GM19239 (cell line): ENCODE measurements at places on chromosomes 12 and 14.

- DNase-seq, result no peak
Observed at GRCh38 chr14:73742520-73743238, 28.5 kb upstream of the PNMA1 start.

- DNase-seq, result no peak
Observed at GRCh38 chr12:59151243-59151642, 230.9 kb upstream of the LRIG3 start.

DNA sequence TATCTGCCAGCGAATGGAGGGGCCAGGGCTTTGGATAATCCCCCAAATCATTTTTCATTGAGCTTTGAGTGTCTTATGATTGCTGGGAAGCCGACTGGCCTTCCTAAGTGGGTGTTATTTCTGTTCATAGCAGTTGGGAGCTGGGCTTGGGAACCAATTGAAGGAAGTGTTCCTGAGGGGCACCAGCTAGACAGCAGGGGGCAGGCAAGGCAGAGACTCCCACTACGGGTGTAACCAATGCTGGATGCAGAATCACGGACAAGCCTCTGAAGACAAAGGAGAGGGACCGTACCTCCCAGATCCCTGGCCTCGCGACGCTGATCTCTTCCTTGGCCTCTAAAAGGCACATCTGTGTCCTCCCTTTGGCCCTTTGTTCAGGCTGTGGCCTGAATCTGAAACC is 149.0 kb upstream of the PRMT8 start:
- DNase-seq, result no peak

- no peak for DNase-seq
Observed at GRCh38 chr12:117571321-117571720, 209.9 kb upstream of the NOS1 start.

DNA sequence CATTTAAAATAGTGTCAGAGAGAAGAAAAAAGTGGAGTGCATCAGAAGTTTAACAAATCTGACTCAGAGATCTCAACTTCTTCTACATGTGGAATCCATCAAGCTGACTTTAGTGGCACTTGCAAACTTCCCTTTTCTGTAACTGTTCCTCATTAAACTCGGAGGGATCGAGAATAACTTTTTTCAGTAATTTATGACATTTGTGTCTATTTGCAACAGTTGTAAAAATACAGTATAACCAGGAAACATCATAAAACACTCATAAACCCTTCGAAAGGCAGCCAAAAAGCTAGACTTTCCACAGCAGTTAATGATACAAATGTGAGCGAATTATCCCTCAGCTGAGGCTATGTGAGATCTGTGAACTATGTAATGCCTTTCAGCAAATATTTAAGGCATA is 1936.8 kb upstream of the SEL1L start:
- DNase-seq, result no peak

DNA sequence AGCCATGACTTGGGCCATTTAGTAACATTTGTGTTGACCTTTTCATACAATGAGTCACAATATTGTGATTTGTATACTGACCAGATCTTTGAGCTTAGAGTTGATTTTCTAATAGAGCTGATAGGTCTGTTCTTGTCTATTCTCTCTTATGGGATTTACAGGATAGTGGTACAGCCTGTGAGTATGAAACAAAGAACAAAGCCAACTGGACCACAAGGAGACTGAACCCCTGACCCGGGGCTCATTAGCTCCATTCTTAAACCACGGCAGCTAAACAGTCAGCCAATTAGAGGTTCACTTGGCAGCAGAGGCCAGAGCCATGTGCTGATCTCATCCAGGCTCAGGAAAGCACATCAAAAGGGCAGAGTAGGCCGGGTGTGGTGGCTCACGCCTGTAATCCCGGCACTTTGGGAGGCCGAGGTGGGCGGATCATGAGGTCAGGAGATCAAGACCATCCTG is 59.1 kb upstream of the GNPNAT1 start:
- DNase-seq, result no peak

DNA sequence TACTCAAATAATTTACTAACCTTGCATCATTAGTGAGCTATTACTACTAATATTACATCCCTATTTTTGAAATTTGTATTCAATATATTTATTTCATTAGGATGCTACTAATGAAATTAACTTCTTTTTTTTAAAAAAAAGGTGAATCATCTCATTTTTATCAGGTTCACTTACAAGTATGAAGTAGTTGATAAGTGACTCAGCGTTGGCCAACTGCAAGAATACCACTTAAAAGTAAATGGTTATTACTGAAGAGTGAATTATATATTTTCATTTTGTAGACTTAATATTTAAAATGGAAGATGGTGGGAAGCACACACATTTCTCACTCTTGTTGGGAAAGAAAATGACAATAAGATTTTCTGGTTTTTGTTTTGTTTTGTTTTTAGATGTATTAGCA is 19.6 kb downstream of the OR4N2 start:
- DNase-seq, result no peak

GRCh38 chr12:58458102-58458501 is 462.2 kb downstream of the LRIG3 start:
- no peak for DNase-seq

DNA sequence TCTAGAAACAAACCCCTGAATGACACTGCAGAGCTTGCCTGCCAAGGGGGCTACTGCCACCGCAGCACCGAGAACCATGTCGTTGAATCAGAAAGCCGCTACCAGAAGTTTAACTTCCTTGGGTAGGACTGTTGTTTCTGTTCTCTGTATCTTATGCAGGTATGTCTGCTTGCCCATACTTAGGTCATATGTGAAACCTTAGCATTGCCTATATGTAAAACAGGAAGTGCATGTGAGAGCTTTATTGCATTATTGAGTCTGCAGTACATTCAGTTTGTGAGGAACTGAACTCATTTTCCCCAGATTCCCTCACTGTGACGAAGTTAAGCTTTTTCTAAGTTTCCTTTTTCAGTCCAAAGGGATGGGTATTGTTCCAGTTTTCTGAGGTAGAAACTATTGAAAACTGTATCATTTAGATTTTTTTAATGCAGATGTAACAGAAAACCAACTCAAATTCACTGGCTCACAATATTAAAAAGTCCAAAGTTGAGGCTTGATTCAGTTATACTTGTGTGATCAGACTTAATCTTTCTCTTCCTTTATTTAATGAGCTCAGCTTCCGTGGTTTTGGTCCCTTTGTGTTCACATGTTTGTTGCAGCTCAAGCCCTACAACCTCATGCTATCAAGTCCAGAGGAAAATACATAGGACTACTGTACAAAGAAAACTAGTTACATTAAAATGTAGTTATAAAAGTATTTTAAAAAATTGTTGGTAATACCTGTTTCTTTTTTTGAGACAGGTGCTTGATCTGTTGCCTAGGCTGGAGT is 6.9 kb downstream of the FBXO34 start:
- peak; percentile 29 for DNase-seq

DNA sequence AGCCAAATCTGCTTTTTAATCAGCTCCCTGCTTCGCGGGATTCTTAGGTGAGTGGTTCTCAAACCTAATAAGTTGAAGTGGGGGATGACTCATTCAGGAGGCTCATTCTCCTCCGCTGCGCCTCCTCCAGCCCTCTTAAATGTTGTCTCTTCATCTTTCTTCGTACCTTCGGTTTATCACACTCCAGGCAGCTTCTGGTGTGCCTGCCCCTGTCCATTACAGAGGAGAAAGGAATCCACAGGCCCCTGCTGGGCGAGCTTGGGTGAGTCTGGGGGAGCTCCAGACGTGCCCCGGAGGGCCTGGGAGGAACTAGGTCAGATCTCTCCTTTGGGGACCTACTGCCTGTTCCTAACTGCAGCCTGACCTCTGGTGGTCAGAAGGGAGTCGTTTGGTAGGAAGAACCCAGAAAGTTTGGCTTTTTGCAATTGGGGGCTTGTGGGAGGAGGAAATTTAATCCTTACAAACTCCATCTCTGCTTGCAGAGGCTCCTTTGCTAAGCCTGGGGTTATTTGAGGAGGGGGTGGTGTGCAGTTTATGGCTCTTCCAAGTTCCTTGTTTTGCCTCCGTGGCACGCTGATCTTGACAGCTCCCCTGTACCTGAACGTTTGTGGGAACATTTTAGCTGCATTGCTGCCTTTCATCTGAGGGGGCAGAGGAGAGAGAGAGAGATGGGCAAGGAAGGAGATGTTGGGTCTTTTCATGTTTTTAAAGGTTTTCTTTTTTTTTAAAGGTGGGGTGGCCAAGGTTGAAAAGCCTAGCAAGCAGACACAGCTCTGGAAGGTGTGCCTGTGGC is 84.1 kb upstream of the GNG2 start:
- peak; percentile 50 for DNase-seq

GRCh38 chr12:14950982-14951746 is 10.2 kb downstream of the ARHGDIB start:
- DNase-seq, result no peak

GRCh38 chr12:128783129-128783574 is 40.6 kb downstream of the SLC15A4 start:
- no peak for DNase-seq

DNA sequence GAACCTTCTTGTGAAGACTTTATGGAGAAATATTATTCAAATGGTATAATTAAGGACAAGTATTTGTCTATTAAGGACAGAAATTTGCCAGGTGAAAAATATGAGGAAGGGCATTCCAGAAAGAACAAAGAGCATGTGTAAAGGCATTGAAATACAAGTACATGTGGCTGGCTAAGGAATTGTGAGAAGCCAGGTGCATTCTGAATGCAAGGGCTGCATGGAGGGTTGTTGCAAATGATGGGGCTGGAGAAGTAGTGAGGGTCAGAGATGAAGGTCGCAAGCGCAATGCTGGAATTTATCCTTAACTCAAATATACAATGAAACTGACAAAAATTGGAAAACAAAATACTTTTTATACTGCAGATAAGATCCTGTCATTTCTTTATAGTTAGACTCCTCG is 437.7 kb downstream of the ADAMTS20 start:
- DNase-seq, result no peak

- no peak for DNase-seq
Observed at GRCh38 chr12:106113042-106113441, 25.7 kb downstream of the NUAK1 start.

GRCh38 chr12:31804185-31804504 is 75.3 kb upstream of the AMN1 start:
- DNase-seq, result no peak

- DNase-seq, result no peak
Observed at GRCh38 chr14:101251812-101252442, 309.4 kb upstream of the DIO3 start.

GRCh38 chr12:89999699-90000505 is 291.3 kb upstream of the ATP2B1 start:
- DNase-seq, result no peak

GRCh38 chr12:15274561-15274967 is 47.7 kb upstream of the PTPRO start:
- DNase-seq, result no peak

- no peak for DNase-seq
Observed at GRCh38 chr12:67759829-67760228, 111.3 kb downstream of the DYRK2 start.

DNA sequence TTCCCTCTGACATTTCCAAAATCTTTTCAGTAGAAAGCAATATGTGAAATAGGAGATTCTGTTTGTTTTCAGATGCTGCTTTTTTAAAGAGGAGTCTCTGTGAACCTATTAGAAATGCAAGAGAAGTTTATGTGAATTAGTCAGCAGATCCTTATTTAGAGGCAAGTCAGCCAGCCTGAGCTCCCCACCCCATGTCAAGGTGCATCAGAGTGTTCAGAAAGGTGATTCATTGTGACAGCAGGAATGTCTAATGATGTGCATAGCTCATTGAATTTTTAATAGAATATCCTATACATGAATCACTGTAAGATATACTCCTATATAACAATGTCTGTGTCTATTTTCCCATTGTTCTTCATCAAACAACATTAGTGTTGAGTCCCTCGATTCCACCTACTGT is 1222.4 kb upstream of the USP15 start:
- no peak for DNase-seq

GRCh38 chr14:56185992-56186391 is 67.8 kb downstream of the PELI2 start:
- DNase-seq, result no peak

- DNase-seq, result no peak
Observed at GRCh38 chr12:104749545-104749944, 208.5 kb downstream of the SLC41A2 start.

DNA sequence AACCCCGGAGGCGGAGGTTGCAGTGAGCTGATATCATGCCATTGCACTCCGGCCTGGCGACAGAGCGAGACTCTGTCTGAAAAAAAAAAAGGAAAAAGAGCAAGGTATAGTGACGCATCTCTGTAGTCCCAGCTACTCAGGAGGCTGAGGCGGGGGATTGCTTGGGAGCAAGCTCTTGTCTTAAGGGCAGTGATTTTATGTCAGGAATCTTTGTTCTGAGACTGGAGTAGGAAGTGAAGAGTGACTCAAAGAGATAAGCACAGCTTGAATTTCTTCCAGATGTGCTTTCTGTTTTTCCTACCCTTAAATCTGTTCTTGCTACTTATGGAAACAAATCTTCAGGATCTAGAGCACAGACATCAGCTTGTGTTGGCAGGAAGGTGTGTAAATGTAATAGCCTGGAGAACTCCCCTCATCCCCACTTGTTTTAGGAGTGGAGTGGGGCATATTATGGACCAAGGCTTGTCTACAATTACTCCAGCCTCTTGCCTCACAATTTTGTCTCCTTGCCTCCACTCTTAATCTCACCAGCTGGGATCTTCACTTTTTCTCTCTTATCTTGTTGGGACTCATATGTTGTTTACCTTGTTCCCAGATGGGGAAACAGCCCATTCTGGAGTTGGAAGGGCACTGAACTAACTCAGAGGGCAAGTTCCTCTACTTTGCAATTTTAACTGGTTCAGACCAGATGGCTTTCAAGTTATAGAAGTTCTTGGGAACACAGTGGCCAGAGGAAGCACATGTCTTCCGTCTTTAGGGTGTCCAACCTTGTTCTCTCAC is 7.5 kb downstream of the TMED2 start:
- DNase-seq, result no peak

DNA sequence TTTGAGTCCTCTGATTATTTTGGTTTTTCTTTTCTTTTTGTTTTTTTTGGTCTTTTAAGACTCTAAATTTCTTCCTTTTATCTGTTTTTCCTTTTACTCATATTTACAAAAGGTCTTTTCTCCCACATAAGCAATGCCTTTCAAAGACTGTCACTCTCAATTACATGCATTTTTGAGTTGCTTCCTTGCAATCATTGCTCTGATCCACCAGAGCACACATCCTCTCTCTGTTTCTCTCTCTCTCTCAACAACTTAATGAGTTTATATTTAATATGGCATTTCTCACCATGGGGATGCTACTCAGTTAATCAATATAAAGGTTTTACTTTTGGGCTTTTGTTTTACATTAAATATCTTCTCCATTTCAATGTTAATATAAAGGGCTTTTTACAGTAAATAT is 62.7 kb upstream of the OR10AD1 start:
- no peak for DNase-seq

DNA sequence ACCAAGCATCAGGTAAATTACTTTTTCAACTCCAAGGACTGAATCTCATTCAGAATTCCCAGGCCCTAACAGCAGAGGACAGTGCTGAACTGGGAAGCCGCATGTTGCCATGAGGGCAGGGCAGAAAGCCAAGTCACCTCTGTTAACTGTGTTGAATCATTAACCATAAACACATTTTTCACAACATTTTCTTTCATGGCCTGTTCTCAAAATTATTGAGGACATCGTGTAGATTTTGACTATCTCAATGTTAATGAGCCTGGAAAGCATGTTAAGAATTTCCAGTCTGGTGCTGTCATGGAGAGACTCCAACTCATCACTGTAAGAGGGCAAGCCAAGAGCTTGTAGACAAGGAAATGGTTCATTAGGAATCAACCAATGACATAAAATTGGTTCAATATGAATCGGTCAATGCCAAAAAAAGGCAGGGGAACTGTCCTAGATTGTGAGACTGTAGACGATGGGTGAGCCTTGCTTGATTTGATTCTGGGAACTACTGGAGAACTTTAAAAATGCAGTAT is 33.7 kb downstream of the CPM start:
- DNase-seq, result no peak
